ENCODE measurements at places on chromosomes 12 and 14. TPM values are rescaled to one million over a fixed set of nuclear protein-coding genes. Genes with fewer than 3 reads are reported as not detected.

Gene AKAP6
- total RNA-seq, result 9.7 TPM

Gene MYF5
- not detected for total RNA-seq

Gene LTB4R
- 4.7 TPM for total RNA-seq

Gene AKAP3
- total RNA-seq, result 3.5 TPM

Gene AQP2
- not detected for total RNA-seq

Gene PARP11
- total RNA-seq, result 18.5 TPM

Data from neural crest cell (in vitro differentiated cells).